Neuronal stem cell (in vitro differentiated cells): ENCODE measurements at places on chromosomes 12 and 14.
A peak's percentile ranks its signal among the peaks of the same experiment; 100 is the strongest.

DNA sequence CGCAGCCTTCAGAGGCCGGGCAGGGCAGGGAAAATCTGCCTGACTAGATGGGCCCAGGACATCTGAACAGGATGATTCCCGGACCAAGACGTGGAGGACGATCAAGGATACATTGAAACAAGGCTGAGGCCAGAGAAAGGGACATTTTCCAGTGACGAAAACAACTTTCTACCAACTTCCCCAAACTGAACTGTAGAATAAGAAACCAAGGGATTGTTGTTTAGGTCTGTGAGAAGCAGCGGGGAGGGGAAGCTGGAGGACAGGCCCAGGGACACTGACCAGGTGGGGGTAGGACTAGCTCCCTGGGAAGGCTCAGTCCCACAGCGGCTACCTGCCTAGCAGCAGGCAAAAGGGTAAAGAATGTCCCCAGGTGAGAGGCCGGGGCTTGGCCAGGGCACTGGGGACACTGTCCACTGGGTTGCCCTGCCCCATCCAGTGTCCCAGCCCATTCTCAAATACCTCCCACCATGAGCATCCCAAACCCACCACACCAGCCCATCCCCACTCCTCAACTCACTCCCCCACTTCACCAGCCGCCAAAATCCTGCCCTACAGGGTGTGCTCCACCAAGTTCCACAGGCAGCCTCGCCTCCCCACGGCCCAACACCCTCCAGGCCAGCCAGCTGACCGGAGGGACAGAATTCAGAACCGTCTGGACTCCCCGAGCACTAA lies 995 bp downstream of the TNFRSF1A start:
- no peak for DNase-seq

GRCh38 chr12:109952873-109953272 lies 43.3 kb downstream of the GIT2 start:
- no peak for DNase-seq

DNA sequence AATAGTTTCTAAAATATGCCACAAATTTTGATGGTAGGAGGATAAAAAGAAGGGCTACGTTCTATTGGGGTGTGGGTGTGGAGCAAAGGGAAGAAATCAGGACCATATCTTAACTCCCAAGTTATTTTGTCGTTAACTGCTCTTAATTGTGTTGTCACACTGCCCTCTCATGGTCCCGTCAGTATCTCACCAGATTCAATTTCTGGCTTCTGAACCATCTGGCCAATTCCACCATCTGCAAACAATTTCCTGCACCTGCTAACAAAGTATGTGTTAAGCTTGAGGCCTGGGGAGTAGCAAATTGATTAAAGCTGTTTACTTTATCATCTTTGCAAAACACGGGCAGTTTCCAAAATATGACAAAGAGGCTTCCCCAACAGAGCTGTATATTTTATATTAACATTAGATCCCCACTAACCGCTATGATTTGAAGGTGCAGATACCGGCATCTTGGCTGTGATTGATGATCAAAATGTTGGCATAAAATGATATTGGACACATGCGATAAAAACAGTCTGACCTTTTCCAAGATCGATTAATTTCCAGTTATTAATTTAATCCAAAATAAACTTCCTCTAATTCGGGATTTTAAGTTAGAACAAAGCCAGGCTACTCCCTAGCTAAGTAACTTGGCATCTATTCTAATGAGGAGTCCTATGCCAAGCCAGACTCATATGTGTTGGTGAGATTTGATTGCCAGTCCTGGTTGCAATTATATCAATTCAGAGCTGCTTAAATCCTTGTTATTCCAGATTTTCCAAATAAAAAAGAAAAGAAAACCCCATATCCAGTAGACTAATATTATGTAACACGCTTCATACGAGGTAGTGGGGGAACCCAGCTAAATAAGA lies 6.9 kb upstream of the DNM1L start:
- DNase-seq, result peak; percentile 24

DNA sequence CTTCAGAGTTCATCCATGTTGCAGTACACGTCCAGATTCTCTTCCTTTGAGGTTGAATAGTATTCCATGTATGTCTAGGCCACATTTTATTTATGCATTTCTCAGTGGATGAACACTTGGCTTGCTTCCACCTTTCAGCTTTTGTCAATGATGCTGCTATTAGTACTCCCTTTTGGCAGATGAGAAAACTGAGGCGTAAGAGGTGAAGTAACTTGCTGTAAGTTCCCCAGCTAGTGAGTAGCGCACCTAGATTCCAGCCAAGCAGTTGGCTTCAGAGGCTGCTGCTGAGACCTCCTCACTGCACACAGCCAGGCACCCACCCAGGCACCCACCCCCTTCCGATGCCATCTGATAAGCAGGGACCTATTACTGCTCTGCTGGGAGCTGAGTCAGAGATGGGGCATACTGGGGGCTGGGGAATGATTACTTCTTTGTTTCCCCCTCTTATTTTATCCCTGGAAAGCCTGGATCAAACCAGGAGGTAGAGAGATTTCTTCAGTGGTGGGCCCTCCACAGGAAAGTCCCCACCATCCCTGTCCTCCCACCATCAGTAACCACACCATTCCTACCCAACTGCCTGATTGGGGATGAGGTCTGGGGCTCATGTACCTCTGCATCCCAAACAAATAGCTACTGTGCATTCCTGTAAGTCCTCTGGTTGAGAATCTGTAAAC lies 234.6 kb downstream of the PCNX1 start:
- no peak for DNase-seq

GRCh38 chr12:67722296-67722695 lies 73.8 kb downstream of the DYRK2 start:
- DNase-seq, result no peak

GRCh38 chr14:97380539-97380941 lies 583.4 kb downstream of the VRK1 start:
- no peak for DNase-seq

- no peak for DNase-seq
Observed at GRCh38 chr14:91271639-91272038, 27.1 kb upstream of the GPR68 start.

DNA sequence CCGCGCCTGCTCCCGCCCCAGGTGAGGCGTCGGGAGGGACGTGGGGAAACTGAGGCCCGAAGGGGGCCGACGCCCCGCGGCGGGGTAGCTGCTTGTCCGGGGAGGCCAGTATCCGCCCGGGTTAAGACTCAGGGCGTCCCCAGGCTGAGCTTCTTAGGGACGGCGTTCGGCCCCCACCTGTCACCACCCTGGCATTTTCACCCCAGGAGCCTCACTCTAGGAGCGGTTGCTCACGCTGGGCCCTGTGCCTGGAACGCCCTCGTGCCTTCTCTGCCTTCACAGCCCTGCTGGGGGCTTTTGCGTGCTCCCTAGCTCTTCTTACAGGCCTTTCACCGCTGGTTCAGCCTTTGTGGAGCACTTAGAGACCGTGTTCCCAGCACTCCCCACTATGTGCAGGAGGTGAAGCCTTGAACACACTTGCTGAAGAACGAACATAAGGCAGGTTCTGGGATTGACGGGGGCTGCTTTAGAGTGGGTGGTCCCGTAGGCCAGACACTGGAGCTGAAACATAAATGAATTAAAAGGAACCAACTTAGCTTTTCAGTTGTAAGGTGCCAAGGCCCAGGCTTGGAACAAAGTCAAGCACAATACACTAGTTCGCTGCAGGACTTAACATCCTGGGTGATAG lies 601 bp downstream of the ZNF839 start:
- no peak for DNase-seq
